ENCODE measurements at places on chromosomes 4 and X.
A peak's percentile ranks its signal among the peaks of the same experiment; 100 is the strongest.

- DNase-seq = peak; percentile 65
Measured at GRCh38 chr4:80989921-80990544, 40.5 kb upstream of the BMP3 start.

DNA sequence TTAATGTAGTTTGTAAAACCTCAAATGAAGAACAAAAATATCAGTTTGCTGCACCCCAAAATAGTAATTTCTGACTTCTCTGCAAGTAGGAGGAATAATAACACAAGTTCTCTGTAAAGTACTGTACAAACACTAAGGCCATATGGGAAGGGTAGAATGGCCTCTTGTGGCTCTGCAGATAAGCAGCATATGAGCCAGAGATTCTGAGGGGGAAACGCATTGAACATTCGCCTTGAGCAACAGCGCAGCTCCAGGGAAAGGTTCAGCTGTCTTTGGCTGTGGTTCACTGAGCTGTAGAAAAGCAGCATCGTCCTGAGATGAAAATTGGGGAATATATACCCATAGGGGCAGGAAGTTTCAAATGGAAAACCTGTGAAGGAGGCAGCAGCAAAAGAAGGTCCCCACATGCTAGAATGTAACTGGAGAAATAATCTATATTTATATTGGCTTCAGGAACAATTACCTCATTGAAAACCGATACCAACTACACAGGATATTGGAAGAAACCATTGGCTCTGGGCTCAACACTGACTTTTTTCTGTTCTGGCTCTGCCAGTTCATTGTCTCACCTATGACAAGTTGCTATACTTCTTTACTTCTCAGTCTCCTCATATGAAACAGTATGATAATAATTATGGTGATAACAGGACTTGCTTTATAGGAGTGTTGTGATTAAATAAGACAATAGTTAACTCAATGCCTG is 357.6 kb upstream of the CPEB2 start:
- DNase-seq = no peak

GRCh38 chrX:49291615-49292337 is 11.7 kb upstream of the GAGE10 start:
- DNase-seq = peak; percentile 39

DNA sequence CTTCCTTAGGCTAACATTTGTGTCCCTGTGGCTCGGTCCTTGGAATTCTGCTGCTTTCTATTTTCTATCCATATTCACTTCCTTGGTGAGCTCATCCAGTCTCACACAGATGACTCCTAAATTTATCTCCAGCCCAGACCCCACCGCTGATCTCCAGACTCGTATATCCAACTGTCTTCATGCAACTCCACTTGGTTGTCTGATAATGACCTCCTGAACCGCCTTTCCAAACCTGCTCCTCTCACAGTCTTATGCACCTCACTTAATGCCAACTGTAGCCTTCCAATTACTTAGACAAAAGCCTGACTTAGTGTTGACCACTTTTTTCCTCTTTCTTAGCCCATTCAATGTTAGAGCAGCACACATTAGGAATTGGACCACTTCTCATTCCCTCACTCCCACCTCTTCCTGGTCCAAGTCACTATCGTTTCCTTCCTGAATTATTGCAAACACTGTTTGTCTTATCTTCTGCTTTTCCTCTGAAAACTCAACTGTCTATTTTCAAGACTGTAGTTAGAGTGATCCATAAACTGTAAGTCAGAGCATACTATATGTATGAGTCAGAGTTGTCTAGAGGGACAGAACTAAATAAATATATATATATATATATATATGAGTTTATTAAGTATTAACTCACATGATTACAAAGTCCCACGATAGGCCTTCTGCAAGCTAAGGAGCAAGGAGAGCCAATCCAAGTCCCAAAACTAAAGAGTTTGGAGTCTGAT is 292.5 kb downstream of the UNC5C start:
- peak; percentile 17 for DNase-seq

DNA sequence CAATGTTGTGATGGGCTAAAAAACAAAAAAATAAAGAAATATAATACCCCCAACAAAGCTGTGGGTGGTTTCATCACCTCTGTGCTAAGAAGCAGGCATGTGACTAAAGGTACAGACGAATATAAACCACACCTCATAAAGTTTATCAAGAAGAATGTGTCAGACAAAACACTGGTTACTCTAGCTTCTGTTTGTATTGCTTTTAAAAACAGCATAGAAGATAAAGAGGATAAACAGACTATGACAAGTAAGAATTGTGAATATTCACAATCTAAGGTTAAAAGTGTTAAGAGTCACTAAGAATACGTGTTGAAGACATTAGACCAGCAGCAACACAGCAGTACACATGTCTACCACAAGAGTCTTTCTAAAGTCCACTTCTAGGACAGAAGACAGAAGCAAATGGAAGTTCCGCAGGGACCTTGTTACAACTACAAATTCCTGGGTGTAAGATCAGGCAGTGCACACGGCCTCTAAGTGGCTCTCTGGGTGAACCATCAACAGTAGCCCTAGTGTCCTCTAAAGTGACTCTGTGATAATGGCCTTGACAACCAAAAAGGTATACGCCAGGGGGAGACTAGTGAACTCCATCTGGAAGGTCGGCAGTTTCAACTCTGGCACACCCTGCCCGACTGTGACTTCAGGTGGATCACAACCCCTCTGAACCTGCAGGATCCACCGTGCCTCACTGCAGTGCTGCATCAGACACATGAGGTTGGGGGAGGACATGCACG is 8.3 kb upstream of the FGFBP2 start:
- DNase-seq = no peak

GRCh38 chr4:100261346-100261745 is 71.1 kb upstream of the DDIT4L start:
- no peak for DNase-seq

- DNase-seq = no peak
Measured at GRCh38 chrX:39667191-39667590, 430.6 kb downstream of the BCOR start.

DNA sequence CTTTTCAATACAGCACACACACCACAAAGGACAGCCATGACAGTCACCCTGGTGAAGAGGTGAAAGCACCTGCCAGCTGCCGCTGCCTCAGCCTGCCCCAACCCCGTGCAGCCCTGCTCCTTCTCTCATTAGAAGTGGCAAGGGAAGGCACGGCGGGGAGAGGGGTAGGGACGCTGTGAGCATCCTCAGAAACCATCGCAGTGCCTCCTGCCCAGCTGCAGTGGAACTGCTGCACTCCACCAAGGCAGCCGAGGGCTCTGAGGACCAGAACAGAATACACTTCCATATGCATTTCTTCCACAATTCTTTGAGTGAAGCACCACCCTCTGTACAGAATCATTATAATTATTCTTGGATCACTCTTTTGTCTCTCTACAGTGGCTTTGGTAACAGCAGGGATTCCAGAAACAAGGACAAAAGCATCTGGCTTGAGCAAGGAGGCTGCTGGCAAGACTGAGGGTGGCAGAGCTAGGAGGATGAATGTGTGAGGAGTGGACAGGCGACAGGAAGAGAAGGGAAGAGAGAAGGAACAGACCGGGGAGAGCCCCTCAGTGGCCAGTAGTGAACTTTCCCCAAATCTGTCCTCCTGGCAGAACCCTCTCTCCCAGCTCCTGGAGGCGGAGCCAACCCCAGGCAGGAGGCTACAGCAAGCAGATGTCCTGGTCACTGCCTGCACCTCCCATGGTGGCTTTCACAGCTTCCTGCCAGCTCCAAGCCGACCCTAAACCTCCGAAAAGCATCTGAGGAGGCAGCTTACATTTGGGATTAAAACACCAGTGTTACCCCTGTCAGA is 73.2 kb downstream of the MTNR1A start:
- DNase-seq = no peak

GRCh38 chr4:24033626-24034025 is 143.8 kb upstream of the PPARGC1A start:
- DNase-seq = no peak

DNA sequence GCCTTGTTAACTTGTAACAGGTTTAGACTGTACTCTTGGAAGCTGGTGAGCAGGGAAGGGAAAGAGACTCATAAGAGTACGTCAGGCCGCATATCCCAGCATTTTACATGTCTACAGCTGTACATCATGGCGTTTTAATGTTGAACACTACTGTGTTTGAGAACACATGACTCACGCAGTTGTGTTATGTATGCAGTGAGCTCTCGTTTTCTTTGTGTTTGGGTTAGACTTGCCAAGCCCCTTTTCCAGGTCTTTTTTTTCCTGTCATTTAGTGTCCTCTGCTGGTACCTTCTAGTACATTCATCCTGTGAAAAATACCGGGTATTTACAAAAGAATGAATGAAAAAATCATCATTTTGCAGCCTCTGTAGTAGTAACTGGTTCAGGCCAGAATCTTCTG is 35.3 kb downstream of the SMS start:
- DNase-seq = peak; percentile 56

DNA sequence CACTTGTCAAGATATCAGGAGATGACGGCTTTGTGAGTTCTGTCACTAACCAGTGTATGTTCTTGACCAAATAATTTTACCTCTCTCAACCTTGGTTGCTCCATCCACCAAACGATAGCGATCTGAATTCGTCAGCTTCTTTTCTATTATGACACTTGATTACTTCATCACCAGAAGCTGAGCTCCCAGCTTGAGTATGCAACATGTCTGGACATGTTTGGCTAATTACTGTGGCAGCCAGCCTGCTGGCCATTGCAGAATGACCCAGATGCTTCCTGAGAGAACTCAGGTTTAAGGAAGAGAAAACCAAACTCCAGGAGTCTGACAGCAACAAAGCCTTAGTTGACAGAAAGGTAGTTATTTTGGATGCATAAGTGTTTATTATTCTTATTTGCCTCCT is 46.4 kb upstream of the PARM1 start:
- DNase-seq = peak; percentile 98

DNA sequence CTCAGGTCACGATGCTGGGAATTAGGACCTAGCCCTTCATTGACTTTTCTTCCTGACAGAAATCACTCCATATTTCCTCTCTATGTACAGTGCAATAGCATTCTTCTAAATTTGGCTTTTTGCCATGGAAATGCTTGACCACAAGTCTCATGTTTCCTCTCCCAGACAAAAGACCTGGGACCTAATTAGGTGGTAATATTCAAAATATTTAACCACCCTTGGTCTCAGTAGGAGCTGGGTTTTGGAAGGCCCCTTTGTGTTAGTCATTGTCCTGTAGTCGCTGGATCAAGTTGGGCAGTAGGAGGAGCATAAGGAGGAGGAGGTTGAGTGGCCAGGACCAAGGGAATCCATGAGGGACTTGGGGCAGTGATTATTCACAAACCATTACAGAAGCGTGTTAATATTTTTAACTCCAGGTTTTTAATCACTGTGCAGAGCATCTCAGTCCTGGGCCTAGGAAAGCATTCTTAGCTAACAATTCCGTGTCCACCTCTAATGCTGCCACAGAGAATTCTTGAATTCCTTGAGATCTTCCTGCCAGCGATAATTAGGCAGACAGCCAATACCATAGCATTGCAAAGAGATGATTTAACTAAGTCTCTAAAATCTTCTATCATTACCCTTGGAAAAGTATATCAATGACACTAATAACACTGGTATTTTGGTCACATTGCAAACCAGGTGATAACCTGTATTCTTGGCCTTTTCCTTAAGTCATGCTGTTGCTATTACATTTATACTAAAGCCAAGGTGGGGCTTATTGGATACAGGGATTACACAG is 25.0 kb upstream of the SHROOM4 start:
- peak; percentile 64 for DNase-seq

DNA sequence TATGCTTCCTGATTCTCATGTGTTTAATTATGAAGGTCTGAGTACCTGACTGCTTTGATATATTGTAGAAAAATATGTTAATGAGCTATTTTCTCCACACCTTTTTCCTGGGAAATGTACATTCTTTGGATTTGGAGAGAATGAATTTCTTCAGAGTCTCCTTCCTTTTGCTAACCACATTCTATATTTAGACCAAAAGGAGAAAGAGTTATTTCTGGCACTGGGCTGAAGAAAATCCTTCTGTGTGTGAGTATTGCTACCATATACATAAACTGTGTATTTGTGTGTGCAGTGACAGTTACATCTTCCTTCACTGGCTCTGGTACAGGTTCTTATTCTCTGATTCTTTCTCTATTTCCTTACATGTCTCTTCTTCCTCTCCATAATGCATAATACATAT is 44.5 kb upstream of the PGRMC2 start:
- no peak for DNase-seq

GRCh38 chrX:132742246-132742645 is 216.2 kb downstream of the HS6ST2 start:
- DNase-seq = no peak

DNA sequence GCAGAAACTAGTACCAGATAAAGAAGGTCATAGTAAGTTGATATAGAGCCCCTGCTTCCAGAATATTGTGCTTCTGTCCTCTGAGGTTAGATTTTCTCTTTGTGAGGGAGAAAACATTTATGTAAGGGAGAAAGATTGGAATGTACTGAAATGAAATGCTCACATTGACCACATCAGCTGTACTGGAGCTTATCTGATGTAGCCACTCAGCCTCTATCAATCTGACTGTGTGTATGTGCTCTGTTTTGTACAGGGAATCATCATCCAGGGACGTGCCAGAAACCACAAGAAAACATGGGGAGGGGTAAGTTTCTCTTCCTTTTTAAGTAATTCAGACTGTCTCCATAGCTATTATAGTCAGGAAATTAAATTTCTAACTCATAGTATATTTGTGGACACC is 56.8 kb downstream of the PRRG1 start:
- DNase-seq = no peak

DNA sequence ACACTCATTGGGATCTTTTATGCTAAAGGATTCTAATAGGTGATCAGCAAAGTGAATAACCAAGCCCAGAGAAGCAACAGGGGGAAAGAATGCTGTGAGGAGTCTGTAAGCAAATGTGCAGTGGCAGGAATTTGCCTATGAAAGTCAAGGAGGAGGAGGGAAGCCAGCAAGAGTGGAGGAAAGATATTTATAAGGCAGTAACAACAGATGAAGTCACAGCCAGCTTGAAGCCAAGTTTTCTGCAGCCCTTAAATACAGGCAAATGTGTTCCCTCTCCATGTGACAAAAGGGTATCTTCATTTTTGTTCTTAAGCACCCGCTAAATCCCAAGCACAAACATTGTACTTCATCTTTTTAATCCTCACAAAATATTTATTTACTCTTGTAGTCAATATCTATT is 275.0 kb upstream of the CLNK start:
- no peak for DNase-seq
